ENCODE measurements at places on chromosomes 7 and 10.
A peak's percentile ranks its signal among the peaks of the same experiment; 100 is the strongest.

DNA sequence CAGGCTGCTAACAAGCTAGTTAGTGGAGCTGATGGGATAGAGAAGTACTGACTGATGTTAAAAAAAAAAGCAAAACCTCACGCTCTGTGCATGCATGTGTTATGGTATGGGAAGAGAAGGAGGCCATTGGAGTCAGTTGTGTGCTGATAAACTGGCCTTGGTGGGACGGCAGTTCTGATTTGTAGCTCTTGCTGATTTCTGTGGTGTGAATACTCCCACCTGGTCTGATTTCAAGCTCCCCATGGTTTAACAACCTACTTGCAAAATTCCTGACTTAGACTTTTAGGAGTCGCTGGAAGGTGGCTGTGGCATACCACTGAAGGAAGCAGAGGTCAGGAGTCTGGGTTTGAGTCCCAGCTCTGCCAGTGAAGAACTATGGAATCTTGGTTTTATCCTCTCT lies 15.2 kb downstream of the CAMK1D start:
- no peak for DNase-seq

- DNase-seq, result no peak
These were observed 172.5 kb upstream of the SVIL start for GRCh38 chr10:29807163-29807806.

- no peak for DNase-seq
These were observed 25.2 kb downstream of the AOC1 start for GRCh38 chr7:150877536-150877935.

DNA sequence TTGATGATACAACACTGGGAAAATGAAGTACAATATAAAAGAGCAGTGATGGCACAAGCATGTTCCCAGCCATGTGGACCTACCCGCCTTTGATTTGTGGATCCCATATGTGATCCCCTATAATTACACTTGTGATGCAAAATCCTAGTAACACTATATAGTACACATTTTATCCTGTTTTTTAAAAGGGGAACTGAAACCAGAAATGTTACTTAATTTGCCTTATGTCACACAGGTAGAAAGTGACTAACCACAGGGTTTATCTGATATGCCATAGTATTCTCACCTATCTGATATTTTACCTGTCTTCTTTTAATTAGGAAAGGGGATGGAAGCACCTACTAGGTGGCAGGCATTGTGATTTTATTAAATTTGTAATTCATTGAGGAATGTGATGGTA lies 35.0 kb downstream of the ARMC3 start:
- no peak for DNase-seq

GRCh38 chr7:55593515-55594318 lies 21.4 kb upstream of the VOPP1 start:
- DNase-seq, result peak; percentile 78

- DNase-seq, result peak; percentile 82
These were observed 16.1 kb downstream of the OGDH start for GRCh38 chr7:44622342-44623151.

- DNase-seq, result no peak
These were observed 37.9 kb upstream of the ANKRD1 start for GRCh38 chr10:90958781-90959180.

GRCh38 chr10:52066383-52066782 lies 247.7 kb upstream of the DKK1 start:
- no peak for DNase-seq

- DNase-seq, result peak; percentile 99
These were observed at the start of gene CREM for GRCh38 chr10:35126530-35127288. Gene CREM (plus strand): TSS chr10:35126846. CDS start chr10:35137836, 10,990 bp downstream.

DNA sequence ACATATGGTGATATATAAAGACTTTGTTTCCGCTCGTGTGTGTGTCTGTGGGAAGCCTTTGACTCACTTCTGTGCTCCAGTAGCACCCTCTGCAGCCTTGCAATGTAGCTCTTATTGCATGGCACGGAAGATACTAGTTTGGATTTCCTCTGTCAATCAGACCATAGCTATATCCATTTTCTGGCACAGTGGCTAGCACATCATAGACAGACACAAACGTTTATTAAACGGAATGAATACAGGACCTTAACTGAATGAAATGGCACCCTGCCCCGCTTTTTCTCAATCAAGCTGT lies 124.0 kb upstream of the PTPN20 start:
- peak; percentile 71 for DNase-seq

- no peak for DNase-seq
These were observed 11.2 kb downstream of the MIOS start for GRCh38 chr7:7577888-7578287.

DNA sequence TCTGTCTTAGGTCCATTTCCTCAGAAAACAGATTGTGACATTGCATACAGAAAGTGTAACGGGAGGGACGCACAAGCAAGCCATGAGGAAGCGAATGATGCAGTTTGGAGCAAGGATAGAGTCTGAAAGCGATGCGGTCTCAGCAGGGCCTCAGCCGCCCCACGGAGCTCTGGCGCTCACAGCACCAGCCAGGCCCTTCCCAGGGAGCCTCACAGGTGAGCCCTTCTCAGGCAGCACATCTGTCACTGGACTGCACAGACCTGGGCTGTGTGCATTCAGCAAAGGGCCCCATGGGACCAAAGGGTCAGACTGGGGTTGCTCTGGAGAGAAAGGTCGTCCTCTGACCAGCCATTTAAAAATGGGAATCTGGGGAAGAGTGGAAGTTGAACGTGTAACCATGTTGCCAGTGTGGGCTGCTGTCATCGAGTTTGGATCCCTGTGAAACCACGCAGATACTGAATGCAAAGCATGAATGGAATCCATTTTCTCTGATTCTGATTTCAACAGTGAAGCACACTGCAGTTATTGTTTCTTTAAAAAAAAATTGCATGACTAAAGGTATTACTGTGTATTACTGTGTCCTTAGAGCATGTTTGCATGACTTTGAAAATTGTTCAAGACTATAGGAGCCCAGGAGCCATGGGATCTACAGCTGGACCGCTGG lies 350.0 kb upstream of the AKR1E2 start:
- DNase-seq, result no peak

DNA sequence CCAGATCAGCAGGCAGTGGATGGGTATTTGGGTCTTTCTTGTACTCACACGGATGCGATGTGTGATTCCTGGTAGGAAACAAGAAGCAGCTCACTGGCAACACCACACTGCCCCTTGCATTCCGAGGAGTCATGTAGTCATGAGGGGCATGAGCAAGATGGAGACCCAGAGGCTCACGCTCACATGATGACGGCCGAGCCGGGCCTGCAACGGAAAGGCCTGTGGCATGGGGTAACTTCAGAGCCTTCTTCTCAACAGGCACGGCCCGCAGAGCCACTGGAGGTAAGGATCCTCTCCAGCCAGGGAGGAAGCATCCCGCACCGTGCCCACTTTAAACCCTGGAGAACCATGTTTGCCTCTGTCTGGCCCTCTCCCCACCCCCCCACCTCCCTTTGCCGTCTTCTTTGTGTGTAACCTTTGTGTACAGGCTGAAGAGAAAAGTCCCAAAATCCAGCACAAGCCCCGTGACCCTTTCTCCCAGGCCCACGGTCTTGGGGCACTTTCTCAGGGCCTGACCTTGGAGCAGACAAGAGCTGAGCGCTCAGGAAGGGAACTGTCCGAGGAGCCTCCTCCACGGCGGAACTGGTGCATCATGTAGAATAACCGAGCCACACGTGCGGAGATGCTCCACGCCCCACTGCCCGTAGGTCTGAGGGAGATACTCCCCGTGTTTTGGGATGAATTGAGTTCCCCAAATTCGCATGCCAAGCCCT lies 516.4 kb downstream of the DNAJB6 start:
- DNase-seq, result no peak

- no peak for DNase-seq
These were observed 59.4 kb downstream of the POM121L12 start for GRCh38 chr7:53094827-53095226.

DNA sequence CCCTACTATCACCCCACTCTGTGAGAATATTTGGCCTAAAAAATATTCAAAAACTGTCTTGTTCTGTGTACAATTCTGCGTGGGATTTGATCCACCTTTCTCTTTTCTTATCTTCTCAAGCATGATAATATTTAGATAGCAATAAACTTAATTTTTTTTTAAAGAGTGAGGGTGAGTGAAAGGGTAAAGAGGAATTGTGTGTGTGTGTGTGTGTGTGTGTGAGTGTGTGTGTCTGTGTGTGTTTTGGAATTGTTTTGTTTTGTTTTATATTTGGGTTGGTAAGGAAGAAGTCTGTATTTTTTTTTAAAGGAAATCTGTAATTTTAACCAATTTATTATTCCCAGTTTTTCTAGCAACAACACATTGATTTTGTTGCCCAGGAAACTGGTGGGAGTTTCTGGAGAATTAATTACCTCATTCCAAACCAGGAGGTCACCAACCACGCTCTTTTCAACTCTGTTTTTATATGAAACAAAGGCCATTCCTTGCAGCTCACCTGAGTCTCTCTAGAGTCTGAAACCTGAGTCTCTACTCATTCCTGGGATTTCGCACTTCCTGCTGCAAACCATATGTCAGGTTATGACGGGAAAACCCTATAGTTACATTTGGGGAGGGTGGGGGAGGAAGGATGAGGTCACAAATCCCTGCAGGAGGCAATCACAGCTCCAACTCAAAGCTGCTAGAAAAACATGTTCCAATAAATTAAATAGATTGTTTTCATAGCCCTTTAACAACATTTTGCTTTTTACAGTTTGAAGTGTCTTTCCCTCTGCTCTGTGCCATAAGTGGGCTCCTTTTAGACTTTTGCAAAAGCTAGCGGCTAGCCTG lies 38.1 kb upstream of the XPNPEP1 start:
- no peak for DNase-seq

GRCh38 chr7:103989785-103990767 lies 618 bp upstream of the RELN start:
- DNase-seq, result peak; percentile 2

DNA sequence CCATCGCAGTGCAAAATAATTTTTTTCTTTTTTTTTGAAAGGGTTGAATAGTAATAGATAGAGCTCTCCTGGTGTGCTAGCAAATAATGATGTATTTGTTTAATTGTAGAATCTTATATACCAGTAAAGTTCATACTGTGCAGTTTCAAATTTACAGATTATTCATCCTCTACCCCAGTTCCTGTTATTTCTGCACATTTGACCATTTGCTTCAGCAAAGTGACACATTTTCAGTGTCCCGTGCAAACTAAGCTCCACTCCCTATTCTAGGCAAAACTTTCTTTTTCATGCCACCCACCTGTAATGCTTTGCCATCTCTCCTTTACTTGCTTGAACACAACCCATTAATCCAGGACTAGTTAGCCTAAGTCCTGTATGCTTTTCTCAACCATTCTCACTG lies 43.0 kb downstream of the SHOC2 start:
- no peak for DNase-seq

- DNase-seq, result no peak
These were observed 100.0 kb upstream of the TRIM24 start for GRCh38 chr7:138359870-138360559.

DNA sequence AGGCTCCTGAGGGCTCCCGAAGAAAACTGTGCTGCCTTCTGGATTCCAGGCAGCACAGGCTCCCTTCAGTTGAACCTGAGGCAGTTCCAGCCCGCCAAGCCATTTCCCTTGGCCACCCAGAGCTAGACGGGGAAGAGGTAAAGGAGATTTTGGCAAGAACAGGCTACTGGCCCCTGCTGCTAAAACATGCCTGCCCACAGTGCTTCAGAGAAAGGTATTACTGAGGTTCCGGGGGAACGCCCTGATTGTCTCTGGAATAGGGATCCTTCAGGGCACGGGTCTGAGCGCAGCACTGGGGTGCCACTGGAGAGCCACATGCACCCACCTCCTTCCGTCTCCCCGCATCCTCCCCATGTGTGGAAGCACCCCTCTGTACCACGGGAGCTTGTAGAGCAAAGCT lies 247.4 kb downstream of the BAMBI start:
- DNase-seq, result no peak

- no peak for DNase-seq
These were observed 8.9 kb upstream of the LBX1 start for GRCh38 chr10:101237982-101238731.

- DNase-seq, result no peak
These were observed 97.9 kb upstream of the ZNF746 start for GRCh38 chr7:149595541-149595940.

GRCh38 chr10:62819141-62819920 lies 3.2 kb upstream of the EGR2 start:
- no peak for DNase-seq

GRCh38 chr10:90420637-90421318 lies 437.1 kb downstream of the HTR7 start:
- no peak for DNase-seq

- no peak for DNase-seq
These were observed 15.5 kb downstream of the AMPH start for GRCh38 chr7:38615665-38616064.

DNA sequence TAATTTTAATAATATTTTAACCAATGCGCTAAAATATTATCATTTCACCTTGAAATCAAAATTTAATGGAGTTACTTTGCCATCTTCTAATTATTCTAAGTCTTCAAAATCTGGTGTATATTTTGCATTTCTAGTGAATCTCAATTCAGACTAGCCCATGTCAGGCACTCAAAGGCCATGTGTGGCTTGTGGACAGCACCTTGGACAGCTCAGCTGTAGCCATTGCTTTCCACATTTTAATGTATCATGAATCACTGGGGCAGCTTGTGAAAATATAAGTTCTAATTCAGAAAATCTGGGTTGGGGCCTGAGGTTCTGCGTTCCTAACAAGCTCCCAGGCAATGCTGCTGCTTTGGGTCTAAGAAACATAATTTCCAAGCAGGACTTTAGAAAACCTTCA lies 57.2 kb downstream of the MGAM2 start:
- no peak for DNase-seq

DNA sequence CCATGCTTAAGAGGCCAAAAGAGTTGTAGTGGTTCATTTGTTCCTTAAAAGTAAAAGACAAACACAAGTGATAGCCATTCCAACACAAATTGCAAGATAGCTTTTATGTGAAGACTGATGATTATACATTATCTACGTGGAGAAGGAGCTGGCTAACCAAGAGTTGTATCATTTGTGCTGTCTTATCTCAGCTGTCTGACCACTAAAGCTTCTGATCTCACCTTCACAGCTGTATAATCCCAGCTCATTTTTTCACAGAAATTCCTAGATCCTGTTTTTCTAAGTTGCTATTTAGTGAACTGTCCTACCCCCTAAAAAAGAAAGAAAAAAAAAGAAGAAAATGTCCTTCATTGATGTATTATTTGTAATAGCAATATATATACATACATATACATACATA lies 9.8 kb downstream of the USP6NL start:
- DNase-seq, result no peak

- no peak for DNase-seq
These were observed 260.8 kb upstream of the SLC26A5 start for GRCh38 chr7:103706805-103707204.

GRCh38 chr7:44267719-44268421 lies 57.5 kb downstream of the CAMK2B start:
- no peak for DNase-seq
